ENCODE measurements at places on chromosomes 1 and 21.

DNA sequence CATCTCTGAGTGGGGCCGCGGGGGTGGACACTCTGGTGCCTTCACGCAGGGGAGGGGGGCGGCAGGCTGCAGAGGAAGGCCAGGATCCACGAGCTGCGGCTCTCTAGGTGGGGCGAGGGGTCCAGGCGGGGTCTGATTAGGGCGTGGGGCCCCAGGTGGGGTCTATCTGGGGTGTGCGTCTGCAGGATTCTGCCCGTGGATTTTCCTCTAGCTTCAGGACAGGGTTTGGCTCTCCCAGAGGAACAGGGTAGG is 6.3 kb downstream of the JMJD4 start:
- DNase-seq, result no peak

GRCh38 chr21:45698493-45699184 is 55.1 kb downstream of the PCBP3 start:
- no peak for DNase-seq

- no peak for DNase-seq
These were observed 24.6 kb downstream of the ASAP3 start for GRCh38 chr1:23459338-23459757.

- no peak for DNase-seq
These were observed 6.7 kb upstream of the ELOA start for GRCh38 chr1:23736437-23737134.

DNA sequence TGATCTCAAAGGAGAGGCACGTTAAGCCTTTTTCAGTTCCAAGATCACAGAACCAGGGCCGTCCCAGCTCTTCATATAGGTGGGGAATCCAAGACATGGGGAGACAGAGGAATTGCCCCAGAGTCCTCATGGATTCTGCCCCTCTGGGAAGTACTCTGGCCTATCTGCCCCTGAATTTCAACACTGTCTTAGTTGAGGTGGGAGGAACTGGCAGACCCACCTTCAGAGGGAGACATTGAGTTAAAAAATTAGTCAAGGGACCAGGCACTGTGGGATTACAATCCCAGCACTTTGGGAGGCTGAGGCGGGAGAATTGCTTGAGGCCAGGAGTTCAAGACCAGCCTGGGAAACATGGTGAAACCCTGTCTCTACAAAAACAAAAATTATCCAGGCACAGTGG is 2.1 kb upstream of the KNCN start:
- no peak for DNase-seq

- DNase-seq, result no peak
These were observed 58.4 kb downstream of the NTMT2 start for GRCh38 chr1:170204121-170204520.

GRCh38 chr1:93567255-93567918 is 114.2 kb downstream of the BCAR3 start:
- no peak for DNase-seq

DNA sequence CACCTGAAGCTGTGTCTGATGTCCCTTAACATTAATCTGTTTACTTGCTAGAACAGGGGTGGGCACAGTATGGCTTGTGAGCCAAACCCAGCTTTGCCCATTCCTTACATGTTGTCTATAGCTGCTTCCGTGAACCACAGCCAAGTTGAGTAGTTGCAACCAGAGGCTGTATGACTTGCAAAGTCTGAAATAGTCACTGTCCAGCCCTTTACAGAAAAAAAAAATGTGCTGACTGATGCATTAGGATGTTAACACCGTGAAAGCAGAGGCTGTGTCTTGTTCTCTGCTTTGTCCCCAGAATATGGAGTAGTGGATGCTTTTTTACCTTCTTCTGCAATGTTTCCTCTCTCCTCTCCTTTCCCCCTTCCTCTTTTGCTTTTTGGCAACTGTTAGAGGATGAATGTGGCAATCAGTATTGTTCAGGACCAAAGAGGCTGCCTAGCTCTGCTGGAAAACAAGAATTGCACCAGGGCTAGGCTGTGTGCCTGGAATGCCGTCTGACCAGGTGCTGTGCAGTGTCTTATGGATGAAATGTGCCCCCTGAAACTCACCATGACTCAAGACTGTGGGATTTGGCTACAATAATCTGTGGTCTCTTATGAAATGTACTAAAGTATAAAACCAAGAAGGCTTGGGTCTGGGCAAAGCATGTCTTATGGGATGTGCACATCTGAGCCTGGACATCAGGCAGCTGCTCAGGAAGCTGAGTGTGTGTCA is 79.6 kb upstream of the GCLM start:
- DNase-seq, result no peak

DNA sequence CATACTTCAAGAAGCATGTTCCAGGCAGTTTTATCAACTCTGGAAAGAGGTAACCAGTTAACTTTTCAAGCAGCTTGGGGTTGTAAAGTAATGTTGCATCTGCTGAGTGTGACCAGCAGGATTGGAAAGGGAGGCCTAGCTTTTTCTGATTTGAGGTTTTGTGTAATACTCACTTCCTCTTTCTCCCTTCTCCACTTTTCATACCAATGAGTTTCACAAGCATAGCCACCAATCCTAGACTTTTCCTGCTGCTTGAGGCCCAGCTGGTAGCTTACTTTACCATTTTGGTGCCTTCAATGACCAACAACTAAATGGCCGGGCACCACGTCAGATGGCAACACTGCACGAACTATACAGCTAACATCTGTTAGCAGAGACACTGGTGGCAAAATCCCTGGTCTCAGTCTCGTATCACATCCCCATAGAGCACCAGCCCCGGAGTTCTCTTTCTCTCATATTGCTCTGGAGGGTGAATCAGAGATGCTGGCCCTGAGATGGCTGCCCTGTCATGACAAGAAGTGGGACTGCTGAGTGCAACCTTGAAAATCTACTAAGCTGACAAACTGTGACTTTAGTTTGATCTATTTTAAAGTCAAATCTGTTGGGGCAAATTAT is 14.8 kb upstream of the GPR88 start:
- peak; percentile 37 for DNase-seq

- no peak for DNase-seq
These were observed 131.5 kb downstream of the KCNJ6 start for GRCh38 chr21:37784591-37785318.

GRCh38 chr1:199546323-199546722 is 481.2 kb upstream of the NR5A2 start:
- DNase-seq, result no peak

- DNase-seq, result no peak
These were observed 227.2 kb downstream of the ATG4C start for GRCh38 chr1:63010913-63011660.

DNA sequence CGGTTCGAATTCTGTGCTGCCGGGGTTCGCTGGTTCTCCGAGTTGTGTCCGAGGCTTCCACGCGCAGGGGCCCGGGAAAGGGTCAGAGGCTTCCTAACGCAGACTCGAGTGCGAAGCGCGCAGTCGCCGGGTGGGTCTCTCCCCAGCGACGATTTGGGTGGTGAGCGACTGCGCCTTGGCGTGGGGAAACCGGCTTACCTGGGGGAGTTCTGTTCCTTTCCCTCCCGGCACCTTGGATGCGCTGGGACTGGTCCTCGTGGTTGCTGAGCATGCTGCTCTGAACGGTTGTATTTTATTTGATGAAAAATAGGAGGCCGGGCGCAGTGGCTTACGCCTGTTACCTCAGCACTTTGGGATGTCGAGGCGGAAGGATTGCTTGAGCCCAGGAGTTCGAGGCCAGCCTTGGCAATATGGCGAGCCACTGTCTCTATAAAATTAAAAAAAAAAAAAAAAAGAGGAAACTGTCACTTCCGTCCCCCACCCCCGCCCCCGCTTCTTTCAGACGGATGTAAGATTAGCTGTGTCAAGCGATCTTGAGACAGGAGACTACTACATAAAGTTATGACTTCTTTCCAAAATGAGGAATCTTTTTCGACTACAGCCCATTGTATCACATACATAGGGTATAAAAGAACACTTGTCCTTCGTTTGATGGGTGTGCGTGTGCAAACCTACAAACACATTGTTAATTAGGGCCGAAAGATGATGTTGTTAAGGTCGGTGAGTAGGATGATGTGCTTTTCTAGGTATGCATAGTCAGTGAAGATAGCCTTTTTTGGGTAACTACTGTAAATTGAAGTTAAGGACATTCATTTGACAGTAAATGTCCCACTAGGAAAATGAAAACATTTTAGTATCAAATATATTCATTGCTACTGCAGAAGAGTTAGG is at the start of gene CCDC18:
Gene CCDC18 (plus strand): TSS at position 2 of the 891 bp plus-strand sequence. CDS start 2,638 bp downstream, outside the sequence.
- peak; percentile 67 for DNase-seq

DNA sequence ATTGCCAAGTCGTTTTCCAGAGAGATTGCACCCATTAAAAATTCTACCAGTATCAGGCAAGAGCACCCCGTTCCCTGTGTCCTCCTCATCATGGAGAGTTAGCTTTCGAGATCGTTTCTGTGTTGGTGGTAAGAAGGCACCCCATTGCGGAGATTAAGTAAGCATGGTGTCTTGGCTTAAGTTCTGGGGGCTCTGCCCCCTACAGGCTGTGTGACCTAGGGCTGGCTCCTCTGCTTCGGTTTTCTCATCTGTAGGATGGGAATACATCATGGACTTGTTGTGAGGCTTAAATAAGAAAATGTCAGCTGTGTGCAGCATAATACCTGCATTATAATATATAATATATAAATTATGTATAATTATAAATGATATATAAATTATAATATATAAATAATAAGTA is 36.8 kb upstream of the TENT5C start:
- no peak for DNase-seq

GRCh38 chr21:37006486-37007291 is at the start of gene RIPPLY3:
Gene RIPPLY3 (plus strand): TSS chr21:37006702. CDS start chr21:37006773, 71 bp downstream.
- peak; percentile 45 for DNase-seq

DNA sequence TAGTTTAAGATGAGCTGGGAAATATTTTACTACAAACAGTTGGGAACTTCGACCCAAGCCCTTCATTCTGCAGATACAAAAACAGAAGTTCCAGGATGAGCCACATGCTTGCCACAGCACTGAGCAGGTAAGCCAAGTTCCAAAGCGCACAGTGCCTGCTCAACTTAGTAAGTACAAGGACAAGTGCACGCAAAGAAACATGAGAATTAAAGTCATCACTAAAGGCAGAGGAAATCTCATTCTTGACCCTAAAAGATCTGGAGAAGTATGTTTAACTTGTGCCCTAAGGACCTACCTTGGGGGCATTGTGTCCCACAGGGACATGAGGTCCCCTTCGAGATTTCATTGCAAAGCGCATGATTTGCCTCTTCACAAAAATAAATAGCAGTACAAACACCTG is 1.2 kb upstream of the UBAP2L start:
- no peak for DNase-seq

DNA sequence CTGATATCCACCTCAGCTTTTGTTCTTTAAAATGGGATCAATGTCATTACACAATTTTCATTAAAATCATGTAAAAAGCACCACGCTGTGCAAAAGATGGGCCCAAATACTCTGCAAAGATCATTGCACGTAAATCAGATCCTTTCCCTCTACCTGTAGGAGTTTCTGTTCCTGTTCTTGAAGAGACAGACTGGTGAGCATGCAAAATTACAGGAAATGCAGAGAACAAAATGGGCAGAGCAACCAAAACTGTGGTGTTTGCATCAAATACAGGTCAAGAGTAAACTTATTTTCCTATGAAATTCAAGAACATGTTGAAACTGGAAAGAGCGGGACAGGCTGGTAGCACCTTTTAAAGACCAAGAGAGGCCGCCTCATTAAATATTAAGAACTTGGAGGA is 294.9 kb upstream of the ADGRL2 start:
- peak; percentile 48 for DNase-seq

GRCh38 chr21:35470522-35470921 is 421.4 kb upstream of the RUNX1 start:
- no peak for DNase-seq

DNA sequence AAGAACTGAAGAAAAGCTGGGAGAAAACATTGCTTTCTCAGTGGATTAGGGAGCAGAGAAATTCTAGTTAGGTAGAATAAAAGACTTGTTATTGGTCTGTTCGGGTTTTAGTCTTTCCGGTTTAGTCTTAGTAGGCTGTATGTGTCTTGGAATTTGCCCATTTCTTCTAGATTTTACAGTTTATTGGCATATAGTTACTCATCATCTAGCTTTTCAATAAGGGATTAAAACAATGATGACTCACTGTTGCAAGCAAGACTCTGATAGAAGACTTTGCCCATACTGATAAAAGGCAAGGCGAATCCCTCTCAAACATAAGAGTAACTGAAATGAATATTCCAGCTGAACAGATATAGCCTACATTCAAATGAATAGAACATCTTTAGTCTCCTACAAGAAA is 62.3 kb downstream of the GPR137B start:
- DNase-seq, result no peak

GRCh38 chr1:164137273-164137925 is 421.6 kb upstream of the PBX1 start:
- DNase-seq, result no peak

DNA sequence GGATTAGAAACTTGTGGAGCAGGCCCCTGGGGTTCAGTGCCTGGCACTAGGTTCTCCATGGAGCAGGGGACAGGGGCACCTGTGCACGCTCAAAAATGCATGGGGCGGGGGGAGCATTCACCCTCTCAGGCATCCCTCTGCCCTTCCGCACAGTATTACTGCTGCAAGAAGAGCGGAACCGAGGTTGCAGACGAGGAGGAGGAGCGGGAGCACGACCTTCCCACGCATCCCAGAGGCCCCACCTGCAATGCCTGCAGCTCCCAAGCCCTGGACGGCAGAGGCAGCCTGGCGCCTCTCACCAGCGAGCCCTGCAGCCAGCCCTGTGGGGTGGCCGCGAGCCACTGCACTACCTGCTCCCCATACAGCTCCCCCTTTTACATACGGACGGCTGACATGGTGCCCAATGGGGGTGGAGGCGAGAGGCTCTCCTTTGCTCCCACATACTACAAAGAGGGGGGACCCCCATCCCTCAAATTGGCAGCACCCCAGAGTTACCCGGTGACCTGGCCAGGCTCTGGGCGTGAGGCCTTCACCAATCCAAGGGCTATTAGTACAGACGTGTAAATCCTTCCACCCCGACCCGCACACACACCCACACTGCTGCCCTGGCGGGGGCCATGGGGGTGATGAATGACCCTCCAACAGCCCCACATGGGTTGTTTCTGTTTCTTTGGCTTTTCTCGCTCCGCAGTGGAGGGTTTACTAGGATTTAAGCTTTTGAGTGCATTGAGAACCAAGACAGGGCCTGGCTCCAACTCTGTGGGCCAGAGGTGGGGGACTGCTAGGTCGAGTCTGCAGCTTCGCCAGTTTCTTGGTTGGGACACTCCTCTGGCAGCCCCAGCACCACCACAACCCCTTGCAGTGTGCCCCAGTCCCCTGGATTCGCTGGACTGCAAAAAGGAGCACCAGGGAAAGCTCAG is 63.7 kb downstream of the TOR1AIP2 start:
- DNase-seq, result no peak

GRCh38 chr1:20508411-20508771 is 440 bp upstream of the MUL1 start:
- no peak for DNase-seq

DNA sequence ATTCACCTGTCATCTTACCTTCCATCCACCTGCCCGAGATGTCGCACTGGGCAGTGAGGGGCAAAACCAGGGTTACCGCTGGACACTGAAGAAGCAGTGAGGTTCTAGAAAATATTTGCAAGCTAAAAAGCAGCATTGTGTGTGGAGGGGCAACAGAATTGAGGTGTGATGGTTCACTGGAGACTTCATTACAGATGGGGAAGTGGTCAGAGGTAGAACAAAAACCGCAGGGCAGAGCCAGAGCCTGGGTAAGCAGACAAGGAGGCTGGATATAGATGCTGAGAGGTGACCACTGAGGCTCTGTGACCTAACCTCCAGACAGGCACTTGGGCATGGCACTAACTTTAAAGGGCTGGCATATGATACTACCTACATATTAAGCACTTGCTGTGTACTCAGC is 363.9 kb upstream of the PROX1 start:
- no peak for DNase-seq
